ENCODE measurements at places on chromosomes 6 and 20.

- DNase-seq, result no peak
These were observed 868.6 kb upstream of the GJE1 start for GRCh38 chr6:141264101-141264500.

- DNase-seq, result no peak
These were observed 279.5 kb downstream of the TAF4 start for GRCh38 chr20:61786230-61786629.

DNA sequence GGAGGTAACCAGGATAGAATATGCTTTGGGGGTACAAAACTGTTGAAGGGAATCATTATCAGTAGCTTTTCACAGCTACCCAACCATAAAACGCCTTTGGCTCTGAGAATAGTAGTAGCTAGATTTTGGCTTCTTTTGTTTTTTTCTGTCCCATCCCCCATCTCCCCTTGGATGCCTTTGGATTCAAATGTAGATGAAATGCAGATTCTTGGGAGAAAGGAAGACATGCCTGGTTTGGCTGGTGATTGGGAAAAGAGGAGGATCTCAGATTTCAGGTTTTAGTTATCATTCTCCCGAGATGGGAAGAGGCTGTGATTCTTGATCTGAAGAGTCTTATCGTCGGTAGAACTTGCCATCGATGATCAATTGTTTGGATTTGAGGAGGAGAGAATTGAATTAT lies 3.5 kb upstream of the CDYL start:
- no peak for DNase-seq

DNA sequence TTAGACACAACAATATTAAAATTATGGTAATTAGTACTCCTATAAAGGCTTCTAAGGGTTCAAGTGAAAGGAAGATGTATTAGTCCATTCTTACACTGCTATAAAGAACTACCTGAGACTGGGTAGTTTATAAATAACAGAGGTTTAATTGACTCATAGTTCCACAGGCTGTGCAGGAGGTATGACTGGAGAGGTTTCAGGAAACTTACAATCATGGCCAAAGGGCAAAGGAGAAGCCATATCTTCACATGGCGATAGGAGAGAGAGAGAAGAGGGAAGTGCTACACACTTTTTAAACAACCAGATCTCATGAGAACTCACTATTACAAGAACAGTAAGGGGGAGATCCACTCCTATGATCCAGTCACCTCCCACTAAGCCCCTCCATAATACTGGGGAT lies 52.9 kb downstream of the TINAG start:
- DNase-seq, result no peak

DNA sequence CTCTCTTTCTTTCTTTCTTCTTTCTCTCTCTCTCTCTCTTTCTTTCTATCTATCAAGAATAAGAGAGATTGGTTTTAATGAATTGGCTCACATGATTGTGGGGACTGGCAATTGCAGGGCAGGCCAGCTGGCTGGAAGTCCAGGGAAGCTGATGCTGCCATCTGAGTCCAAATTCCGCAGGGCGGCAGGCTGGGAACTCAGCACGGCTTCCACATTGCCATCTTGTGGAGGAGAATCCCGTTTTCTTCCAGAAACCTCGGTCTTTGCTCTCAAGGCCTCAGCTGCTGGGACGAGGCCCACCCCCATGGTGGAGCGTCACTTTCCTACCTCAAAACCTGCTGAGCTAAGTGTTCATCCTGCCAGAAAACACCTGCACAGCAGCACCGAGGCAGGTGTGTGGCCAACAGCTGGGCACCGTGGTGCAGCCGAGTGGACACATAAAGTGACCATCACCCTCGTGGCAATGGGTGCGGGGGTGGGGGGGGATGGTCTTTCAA lies 58.8 kb upstream of the SLCO4A1 start:
- DNase-seq, result no peak

- no peak for DNase-seq
These were observed 79.8 kb upstream of the OPRM1 start for GRCh38 chr6:153959276-153959675.

DNA sequence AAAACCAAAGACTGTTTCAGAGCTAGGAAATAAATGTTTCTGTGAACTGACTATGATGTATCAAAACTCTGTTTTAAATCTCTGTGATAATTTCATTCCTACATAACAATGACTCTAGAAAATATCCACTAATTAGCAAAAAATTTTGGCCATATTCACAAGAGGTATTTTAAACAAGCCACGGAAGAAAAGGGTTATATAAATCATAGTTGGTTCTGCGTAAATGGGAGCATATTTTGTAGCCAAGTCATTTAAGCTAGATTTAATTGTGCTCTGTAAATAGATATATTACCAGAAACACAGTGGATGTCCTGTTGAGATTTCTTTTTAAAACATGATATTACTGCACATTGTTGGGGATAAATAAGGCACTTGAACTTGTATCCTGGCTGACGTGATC lies 416.5 kb upstream of the PLCB4 start:
- no peak for DNase-seq

- DNase-seq, result no peak
These were observed 269.6 kb downstream of the CLIC5 start for GRCh38 chr6:45746046-45746445.

All from NCI-H2107 (cell line).